ENCODE measurements at places on chromosomes 12 and 14. TPM values are rescaled to one million over a fixed set of nuclear protein-coding genes. Genes with fewer than 3 reads are reported as not detected.

Gene SRRM4
- not detected for total RNA-seq

Gene SERPINA9
- total RNA-seq: not detected

Gene ITGB7
- total RNA-seq: 0.14 TPM

Gene TPH2
- not detected for total RNA-seq

Gene HCAR3
- total RNA-seq: 0.92 TPM

Gene NANOG
- total RNA-seq: not detected

Gene CLEC6A
- not detected for total RNA-seq

Gene C1S
- 1.9 TPM for total RNA-seq

Gene CPM
- 2.8 TPM for total RNA-seq

Gene ASCL1
- not detected for total RNA-seq

Gene TESPA1
- total RNA-seq: not detected

Gene LRIG3
- total RNA-seq: 25.9 TPM

Gene TBC1D30
- 0.31 TPM for total RNA-seq

Gene SDR9C7
- 0.07 TPM for total RNA-seq

Gene FBXL14
- total RNA-seq: 5.9 TPM

Gene CLEC4C
- not detected for total RNA-seq
